ENCODE measurements at places on chromosomes 13 and 19. TPM values are rescaled to one million over a fixed set of nuclear protein-coding genes. Genes with fewer than 3 reads are reported as not detected.

GRCh38 chr13:48264058-48264457, 31.1 kb downstream of the ITM2B start:
- no peak for DNase-seq

The MARK4 gene
- total RNA-seq: 11.0 TPM

DNA sequence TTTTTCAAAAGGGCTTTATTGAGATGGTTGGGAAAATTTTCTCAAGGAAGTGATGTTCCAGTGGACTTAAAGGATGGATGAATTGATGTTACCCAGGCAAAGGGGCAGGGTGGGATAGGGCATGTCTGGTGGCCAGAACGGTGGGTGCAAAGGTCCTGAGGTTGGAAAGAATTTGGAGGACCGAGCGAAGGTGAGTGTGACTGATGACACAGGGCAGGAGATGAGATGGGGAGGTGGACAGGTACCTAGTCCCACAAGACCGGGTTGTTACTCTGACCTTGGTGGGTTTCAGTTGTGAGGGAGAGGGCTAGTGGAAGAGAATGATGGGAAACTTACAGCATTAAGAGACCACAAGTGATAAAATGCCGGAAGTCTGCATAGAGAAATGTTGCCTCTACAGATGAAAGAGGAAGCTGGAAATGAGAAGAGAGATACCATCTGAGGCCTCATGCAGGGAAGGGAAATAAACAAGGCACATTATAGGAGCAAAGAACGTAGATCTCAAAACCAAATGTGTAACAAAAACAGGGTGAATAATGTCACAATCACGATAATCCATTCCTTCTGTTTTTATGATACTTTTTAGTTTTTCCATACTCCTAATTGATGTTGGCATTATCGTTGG, 4.5 kb downstream of the ADGRE1 start:
- DNase-seq: no peak

DNA sequence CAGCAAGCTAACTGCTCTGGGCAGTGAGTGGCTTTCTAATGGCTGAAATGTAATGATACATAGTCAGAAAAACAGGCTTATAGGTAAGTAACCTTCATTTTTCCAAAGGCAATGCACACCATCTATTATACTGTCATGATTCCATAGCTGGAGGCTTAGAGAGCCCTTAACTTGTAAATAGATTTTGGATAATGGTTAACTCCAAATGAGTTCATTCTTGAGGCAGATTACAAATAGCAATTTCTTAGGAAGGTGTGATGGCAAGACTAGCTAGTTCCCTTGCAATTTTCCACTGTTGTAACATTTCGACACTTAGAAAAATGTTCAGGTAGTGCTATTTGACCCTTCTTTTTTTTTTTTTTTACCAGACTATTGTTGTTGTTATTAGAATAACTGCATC, 789.8 kb upstream of the PCDH9 start:
- DNase-seq: no peak

GRCh38 chr13:75383064-75383715, 98.8 kb downstream of the TBC1D4 start:
- DNase-seq: no peak

Measured in LHCN-M2 (cell line).